ENCODE measurements at places on chromosomes 3 and 15.

DNA sequence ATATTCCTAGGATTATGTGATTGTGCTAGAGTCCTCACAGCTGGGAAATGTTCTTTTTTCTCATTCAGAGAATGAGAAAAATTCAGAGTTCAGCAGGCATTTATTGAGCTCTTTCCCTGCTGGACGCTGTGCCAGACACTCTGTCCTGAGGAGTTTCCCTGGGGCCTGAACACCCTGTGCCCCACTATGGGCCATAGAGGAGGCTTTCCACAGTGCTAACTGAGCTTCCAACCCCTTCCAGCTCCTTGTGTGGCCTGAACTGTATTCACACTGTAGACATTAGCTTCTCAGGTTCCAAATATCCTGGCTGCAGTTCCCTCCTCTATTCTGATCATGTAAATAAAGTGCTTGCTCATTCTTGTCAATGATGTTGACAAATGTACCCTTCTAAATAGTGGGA, 10.0 kb downstream of the ABHD2 start:
- no peak for DNase-seq

DNA sequence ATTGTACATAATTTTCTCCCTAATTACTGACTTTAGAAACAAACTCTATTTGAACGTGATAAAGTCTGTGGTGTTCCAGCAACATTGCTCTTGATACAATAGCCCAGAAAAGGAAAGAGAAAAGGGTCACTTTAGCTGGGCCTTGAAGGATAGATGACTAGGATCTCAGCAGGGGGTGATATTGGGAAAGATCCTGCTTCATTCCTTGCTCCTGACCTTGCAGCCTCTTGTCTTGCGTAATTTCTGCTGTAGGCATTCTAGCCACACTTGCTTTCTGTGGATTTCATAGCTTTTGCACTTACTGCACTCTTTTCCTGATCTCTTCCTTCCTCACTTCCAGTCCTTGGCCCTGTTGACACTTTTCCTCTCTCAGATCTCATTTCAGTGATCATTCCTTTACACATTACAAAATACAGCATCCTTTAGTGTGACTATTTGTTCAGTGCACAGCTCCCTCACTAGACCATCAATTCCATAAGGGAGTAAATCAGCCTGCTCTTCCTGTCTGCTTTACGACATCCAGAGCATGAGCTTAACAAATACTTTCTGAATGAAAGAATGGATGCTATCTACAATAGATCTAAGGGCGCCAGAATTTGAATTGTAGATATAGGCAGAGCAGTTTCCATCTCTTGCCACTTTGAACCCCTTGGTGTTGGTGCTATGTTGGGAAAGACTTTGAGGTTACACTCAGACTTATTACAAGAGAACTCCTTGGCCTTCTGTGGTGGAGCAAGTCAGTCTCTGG, 559.6 kb upstream of the MDFIC2 start:
- DNase-seq = no peak

- no peak for DNase-seq
These were observed 1035.7 kb downstream of the ZPLD1 start for GRCh38 chr3:103470498-103470897.

GRCh38 chr3:45207446-45207845, 18.6 kb downstream of the TMEM158 start:
- DNase-seq = no peak

DNA sequence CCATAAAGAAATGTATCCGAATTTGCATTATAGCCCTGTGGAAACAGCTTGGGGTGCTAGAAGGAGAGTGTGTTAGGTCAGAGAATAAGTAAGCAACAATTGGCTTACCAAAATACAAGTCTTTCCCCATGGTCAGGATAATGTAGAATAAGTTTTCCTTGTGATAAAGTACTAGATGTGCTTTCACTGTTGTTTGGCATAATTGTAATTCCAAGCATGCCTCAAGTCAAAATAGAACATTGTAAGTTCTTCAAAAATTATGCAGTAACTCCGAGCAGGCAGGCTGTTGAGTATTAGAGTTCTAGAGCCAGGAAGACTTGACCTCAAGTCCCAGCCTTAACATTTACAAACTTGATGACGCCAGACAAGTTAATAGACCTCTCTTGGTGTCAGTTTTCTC, 242.0 kb downstream of the TUSC7 start:
- no peak for DNase-seq

- no peak for DNase-seq
These were observed 114.9 kb upstream of the MLF1 start for GRCh38 chr3:158456114-158456513.

DNA sequence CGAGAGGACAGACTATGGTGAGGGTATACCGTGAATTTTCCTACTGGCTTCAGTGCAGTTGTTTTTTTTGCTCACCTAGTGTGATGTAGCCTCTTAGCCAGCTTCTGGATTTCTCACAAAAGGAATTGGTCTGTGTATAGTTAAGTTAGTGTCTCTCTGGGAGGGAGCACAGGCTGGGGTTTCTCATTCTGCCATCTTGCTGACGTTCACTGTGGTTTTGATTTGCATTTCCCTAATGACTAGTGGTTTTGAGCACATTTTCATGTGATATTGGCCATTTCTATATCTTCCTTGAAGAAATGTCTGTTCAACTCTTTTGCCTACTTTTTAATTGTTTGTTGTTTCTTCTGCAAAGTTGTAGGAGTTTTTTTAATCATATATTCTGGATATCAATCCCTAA, 2.2 kb upstream of the CD86 start:
- no peak for DNase-seq

DNA sequence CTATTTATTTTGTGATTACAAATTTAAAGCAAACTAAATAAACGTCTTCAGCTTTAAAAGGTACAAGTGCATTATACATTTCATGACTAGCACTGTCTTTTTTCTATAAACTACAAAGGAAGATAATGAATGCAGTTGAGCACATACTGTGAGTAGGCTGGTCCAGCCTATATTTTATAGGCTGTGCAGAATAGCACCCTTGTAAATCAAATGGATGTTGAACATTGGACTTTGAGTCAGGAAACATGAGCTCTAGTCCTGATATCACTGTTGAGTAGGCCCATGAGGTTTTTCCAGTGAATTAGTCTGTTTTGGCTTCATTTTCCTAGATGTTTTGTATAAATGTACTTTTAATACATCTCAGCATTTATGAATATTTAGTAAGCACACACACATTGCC, 447.3 kb upstream of the KCNMB2 start:
- no peak for DNase-seq

- no peak for DNase-seq
These were observed 701.6 kb upstream of the CBLB start for GRCh38 chr3:106570426-106570825.

DNA sequence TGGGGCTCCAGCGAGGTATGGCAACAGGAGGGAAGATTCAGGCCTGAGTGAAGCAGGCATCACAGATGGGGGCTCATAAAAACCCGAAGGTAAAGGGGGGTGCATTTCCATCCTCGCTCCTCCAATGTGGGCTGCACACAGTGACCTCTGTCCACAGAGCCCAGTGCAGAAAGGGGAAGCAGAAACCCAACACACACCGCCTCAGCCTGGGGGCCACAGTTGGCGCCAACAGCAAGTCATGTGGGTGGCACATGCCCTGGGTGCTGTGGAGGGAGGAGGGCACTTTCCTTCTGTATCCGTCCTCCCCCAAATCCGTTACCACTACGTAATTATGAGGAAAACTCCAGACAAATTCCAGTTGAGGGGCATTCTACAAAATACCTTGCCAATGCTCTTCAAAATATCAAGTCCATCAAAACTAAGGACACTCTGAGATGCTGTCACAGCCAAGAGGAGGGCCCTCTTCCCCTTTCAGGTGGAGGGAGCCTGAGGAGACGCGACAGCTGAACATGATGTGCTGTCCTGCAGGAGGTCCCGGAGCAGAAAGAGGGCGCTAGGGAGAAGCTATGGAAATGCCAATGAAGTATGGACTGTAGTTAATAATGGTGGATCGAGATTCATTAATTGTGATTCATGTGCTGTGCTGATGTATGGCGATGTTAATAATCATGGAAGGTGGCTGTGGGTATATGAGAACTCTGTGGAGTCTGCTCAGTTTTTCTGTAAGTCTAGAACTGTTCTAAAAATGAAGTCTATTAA, 16.4 kb downstream of the APBA2 start:
- no peak for DNase-seq

GRCh38 chr15:69518806-69519205, 66.2 kb downstream of the RPLP1 start:
- DNase-seq = no peak

DNA sequence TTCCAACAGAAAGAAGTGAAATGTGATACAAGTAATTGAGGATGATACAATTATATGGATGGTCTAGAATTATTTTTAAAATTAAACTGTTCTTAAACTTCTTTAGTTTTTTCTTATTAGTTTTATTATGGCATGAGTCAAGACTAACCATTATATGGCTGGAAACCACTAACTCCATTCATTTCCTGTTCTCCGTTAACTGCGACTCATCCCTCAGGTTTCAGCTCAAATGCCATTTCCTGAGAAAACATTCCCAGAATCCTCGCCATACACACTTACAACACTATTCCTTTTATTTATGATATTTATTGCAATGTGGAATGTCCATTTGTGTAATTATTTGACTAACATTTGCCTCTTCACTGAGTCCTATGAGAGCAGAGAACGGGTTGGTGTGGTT, 394.1 kb downstream of the SOX2 start:
- no peak for DNase-seq

DNA sequence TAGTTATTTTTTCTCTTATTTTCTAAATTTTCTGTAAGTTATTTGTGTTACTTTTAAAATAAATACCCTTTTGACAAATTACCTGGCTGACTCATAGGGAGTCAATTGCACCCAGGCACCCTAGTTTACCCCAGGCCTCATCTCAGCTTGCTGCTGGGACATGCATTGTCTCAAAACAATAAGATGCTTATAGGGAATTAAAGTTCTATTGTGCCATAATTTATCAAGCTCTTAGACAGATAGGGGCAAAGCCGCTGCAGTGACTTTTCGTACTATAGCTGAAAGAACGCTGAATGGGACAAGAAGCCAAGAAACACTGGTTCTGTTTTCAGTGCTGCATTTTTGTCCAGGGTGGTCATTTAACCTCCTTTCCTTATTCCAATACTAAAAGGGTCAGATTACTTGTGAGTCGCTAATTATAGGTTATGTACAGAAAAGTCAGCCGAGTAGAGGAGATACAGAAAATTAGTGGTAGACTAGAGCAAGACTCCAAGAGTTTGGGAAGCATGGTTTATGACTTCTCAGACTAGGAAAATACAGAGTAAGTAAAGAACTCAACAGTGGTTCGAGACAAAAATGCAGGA, 50.3 kb downstream of the EXD1 start:
- no peak for DNase-seq

GRCh38 chr15:67030036-67030762, 35.2 kb upstream of the SMAD3 start:
- no peak for DNase-seq

DNA sequence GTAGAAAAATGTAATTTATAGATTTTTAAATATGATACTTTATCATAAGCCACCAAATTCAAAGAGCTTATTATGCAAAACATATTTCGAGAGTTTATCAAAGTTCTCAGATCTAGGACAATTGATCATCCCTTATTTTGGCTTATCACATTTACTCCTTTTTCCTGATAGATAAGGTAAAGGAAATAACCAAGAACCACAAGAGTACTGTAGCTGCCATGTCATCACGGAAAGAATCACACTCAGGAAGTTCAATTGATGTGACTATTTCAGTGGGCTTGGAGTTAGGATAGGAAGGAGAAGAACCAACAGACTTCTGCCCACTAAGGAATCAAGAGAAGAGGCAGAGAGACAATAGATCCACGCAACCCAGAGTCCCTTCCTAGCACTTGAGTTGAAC, 142.7 kb upstream of the TMCO5A start:
- DNase-seq = no peak

DNA sequence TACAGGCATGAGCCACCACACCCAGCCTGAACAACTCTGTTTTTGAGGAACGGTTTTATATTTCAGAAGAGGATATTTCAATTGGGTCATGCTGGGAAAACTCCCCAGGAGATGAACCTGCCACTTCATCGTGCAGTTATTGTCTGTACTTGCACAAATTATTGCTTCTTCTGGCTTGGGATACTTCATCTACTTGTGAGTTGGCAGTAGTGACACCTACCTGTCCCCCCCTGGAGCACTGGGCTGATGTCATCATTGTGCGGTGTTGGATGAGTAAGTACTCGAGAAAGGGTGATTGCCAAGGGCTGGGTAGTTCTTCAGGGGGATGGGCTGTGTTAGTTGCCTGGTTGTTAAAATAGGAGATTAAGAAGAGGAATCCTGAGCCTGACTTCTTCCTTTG, 85.1 kb upstream of the SAMMSON start:
- DNase-seq = no peak

DNA sequence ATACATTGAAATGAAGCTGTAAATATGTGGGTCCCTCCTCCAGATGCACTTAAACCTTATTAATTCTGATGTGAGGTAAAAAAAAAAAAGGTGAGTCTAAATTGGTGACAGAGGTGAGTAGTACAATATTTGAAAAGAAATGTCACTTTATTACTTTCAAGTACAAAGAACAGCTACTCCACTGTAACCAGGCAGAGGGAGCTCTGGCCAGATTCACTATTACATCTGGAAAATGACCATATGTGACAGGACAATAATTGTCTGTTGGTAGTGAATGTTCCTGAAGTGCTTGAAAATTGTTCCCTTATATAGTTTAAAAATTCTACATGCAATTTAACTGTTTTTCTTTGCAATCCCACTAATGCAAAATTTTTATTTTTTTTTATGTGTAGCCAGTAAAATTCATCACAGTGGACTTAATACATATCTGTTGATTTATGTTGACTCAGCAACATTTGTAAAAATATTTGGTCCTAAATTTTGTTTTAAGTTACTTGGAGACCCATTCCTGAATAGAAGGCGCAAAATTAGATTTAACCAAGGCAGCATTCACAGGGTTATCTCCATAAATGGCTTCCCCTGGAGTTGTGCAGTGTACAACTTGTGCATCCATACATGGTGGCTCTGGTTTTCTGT, 231.9 kb upstream of the TBC1D5 start:
- DNase-seq = no peak

GRCh38 chr3:138389841-138390581, 41.6 kb downstream of the MRAS start:
- no peak for DNase-seq

- no peak for DNase-seq
These were observed 30.6 kb upstream of the OR5H6 start for GRCh38 chr3:98233468-98233867.

- DNase-seq = no peak
These were observed at the start of gene ALDH1L1 for GRCh38 chr3:126180477-126181397. TSS of gene ALDH1L1 (minus strand) at chr3:126180586. CDS start at chr3:126160979, 19,607 bp downstream.

- no peak for DNase-seq
These were observed 106.7 kb upstream of the SNRPN start for GRCh38 chr15:24848050-24848449.

GRCh38 chr15:48325400-48325799, 5.8 kb upstream of the DUT start:
- no peak for DNase-seq

DNA sequence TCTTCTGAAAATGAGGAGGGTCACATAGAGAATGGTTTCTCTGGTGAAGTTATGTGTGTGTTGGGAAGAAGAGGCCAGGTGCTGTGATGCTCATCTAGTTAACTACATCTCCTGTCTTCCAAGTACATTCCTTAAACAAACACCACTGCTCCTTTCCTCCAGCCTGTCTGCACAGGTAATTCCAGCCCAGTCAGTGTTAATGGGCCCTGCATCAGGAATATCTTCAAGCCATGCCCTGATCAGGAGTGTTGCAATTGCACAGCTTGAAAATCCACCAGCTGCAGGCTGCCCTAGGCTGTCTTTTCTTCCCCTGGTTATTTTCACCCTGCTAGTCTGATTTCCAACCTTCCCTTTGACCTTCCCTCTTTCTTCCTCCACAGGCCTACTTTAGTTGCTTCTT, 41.9 kb upstream of the LMOD3 start:
- DNase-seq = no peak
